Sigmoid colon (tissue), 7 donors: ENCODE measurements at places on chromosomes 1 and 21. TPM values are rescaled to one million over a fixed set of nuclear protein-coding genes. Genes with fewer than 3 reads are reported as not detected.

DNA sequence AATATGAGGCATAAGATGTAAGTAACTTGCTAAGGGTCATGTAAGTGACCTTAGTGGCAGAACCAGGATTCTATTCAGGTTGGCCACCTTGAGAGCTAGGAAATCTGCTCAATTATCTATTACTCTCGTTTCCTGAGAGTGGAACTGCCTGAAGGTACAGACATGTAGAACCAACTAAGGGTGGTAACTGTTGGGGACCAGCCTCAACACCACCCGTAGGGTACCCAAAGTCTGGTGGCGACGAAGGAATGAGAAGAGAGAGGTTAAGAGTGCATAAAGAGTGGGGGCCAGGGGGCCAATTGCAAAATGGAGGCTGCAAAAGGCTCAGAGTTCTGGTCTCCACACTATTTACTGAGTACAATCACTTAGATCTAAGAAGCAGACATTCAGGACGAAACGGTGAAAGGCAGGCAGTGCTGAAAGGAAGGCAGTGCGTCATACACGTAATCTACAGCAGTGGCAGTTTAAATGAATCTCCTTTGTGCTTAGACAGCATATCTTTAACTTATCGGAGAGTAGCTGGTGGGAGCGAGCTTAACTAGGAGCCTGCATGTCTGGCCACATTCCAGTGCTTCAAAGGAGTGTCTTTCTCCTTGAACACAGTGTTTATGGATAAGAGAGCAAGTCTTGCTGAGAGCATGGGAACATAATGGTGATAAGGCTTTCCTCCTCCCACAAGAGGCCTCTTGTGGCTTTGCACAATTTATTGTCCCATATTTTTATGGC is 25.0 kb downstream of the SRSF4 start:
- no peaks in the 10 kb centered on the region for H3K27me3 ChIP-seq
- DNase-seq, result no peak
- peaks cover 46% of the 10 kb centered on the region for H3K36me3 ChIP-seq
- H3K27ac ChIP-seq, result peak overlapping the region; percentile 59

DNA sequence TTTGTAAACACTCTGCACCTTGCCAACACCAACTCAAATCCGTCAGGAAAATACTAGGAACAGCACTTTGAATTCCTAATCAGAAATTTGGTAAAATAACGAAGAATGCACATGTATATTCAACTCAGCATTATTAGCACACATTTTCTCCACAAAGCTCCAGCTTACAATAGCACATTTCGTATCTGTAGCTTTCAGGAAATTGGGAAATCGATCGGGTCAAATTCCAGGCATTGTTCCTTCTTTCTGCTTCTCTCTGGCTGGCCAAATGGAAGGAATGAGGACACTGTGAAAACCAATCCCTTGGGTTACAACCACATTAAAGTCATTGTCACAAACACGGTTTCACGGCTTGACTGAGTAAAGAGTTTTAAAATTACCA is 58.6 kb downstream of the NPHP4 start:
- H3K27me3 ChIP-seq, result no peaks in the 10 kb centered on the region
- H3K4me1 ChIP-seq, result no peaks in the 10 kb centered on the region
- no peaks in the 10 kb centered on the region for H3K36me3 ChIP-seq
- DNase-seq, result no peak

DNA sequence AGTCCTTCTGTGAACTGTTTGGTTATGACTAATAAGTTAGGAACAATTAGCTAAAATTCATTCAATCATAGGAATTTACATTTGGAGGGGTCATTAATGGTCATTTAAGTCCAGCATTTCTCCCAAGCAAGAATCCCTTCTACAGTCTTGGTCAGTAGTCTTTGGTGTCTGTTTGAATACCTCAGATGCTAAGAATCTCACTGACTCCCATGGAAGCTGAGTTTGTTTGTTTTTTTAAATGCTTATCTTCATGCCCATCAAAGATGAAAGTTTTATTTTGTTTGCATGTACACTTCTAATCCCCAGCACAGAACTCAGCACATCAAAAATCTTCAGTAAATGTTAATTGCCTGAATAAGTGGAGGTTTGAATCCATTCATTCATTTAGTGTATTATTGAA is 41.3 kb upstream of the SLC44A3 start:
- peaks cover 16% of the 10 kb centered on the region for H3K4me1 ChIP-seq
- no peak for DNase-seq
- no peak overlapping the region for H3K4me3 ChIP-seq
- H3K27ac ChIP-seq, result no peak overlapping the region
- no peaks in the 10 kb centered on the region for H3K27me3 ChIP-seq

Gene DMBX1
- not detected for total RNA-seq

Gene FCRLB
- total RNA-seq, result 0.95 TPM

Gene CCDC190
- not detected for total RNA-seq
